ENCODE measurements at places on chromosomes 13 and 19. TPM values are rescaled to one million over a fixed set of nuclear protein-coding genes. Genes with fewer than 3 reads are reported as not detected.

DNA sequence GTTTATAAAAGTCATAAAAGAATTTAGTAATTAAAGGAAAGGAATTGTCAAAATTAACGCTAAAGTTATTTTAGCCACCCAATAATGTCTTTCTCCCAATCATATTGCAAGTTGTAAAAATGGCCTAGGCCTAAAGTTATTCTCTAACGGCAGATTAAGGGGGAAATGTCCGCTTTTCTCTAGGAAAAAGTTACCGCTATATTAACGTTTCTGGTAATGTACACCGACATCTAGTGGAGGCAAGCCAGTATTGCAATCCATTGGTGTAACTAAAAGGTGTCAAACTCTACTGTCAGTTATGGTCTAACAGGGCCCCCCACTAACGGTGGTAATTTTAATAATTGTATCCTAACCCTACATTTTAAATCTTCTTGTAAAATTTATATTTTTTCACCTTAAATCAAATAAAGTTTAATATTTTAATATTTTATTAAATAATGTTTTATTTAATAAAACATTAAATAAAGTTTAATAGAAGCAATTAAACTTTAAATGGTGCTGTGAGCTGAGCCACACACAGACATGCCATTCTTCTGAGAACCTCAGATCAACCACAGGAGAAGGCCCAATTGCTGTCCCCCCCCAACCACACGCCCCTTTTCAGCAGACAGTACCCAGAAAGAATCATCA lies 35.9 kb upstream of the ZSCAN5A start:
- DNase-seq, result no peak

PABPC3 gene
- total RNA-seq, result 0.29 TPM

GRCh38 chr13:90315061-90315460 lies 1032.4 kb upstream of the MIR17HG start:
- no peak for DNase-seq

GRIK5 gene
- 39.9 TPM for total RNA-seq

DNA sequence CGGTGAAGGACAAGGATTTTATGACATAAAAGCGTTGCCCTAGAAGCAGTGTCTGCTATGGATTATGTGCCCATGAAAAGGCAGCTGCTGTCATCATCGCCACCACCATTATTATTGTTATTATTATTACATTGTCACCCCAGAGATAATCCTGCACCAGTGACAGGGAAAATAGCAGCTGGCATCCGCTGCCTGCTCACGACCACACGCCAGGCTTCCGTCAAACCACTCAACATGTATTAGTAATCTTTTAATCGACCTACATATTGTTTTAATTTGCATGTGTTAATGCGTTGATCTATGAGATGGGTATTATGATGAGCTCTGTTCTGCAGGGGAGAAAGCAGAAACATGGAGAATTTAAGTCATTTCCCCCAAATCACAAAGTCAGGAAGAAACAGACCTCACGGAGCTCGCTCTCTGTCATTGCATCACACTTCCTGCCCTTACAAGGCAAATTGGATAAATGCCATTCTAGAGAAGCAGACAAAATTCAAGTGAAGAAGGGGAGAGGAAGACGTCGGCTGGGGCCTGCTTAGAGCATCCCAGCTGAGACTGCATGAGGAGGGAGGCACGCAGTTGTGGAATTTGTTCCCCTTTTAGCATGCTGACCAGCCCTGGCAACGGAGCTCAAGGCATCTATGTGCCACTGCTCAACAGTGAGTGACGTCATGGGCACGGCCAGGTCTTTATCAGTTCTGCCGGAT lies at the start of gene FFAR3:
Gene FFAR3 (plus strand): TSS at position 594 of the 707 bp plus-strand sequence. CDS start 431 bp downstream, outside the sequence.
- no peak for DNase-seq

Measured in mesothelial cell of epicardium (in vitro differentiated cells).